Calu3 (cell line): ENCODE measurements at places on chromosomes 2 and 18. TPM values are rescaled to one million over a fixed set of nuclear protein-coding genes. Genes with fewer than 3 reads are reported as not detected.

- H3K27me3 ChIP-seq = no peaks in the 10 kb centered on the region
- no peak overlapping the region for H3K4me3 ChIP-seq
- no peaks in the 10 kb centered on the region for H3K4me1 ChIP-seq
These were observed 27.2 kb upstream of the SATB2 start for GRCh38 chr2:199484927-199485326.

- peaks cover 12% of the 10 kb centered on the region for H3K4me1 ChIP-seq
- no peak for DNase-seq
- peaks cover 5% of the 10 kb centered on the region for H3K36me3 ChIP-seq
- H3K27ac ChIP-seq = no peak overlapping the region
- no peak overlapping the region for H3K4me3 ChIP-seq
These were observed 32.3 kb downstream of the TMEM18 start for GRCh38 chr2:644871-645270.

VSNL1 gene
- total RNA-seq = not detected in 2 replicates

- H3K36me3 ChIP-seq = peaks cover 12% of the 10 kb centered on the region
- H3K27ac ChIP-seq = no peak overlapping the region
These were observed 2.8 kb downstream of the CCDC68 start for GRCh38 chr18:54956506-54956905.

DNA sequence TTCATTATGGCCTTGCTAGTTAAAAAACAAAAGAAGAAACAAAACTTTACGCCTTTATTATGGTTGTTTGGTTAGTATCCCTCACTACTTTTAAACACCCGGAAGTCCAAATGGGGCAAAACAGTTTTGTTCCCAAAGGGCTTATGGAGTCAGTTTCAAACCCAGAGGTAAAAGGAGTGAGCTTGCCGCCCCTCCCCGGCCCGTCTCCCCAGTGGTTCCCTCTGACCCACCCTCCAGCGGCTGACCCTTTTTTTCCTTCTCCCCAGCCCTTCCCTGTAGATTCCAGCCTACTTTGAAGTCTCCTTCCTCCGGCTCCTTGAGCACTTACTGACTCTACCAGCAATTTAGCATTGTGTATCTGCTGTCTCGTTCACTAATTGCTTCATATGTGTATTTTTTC lies 209.2 kb downstream of the ICOS start:
- H3K4me1 ChIP-seq = no peaks in the 10 kb centered on the region
- peaks cover 8% of the 10 kb centered on the region for H3K36me3 ChIP-seq
- H3K27ac ChIP-seq = peak overlapping the region; percentile 68
- peak; percentile 14 for DNase-seq
- H3K4me3 ChIP-seq = peak overlapping the region; percentile 65

- H3K4me1 ChIP-seq = no peaks in the 10 kb centered on the region
- no peak overlapping the region for H3K27ac ChIP-seq
- H3K4me3 ChIP-seq = no peak overlapping the region
- no peaks in the 10 kb centered on the region for H3K36me3 ChIP-seq
These were observed 678.9 kb upstream of the CELF4 start for GRCh38 chr18:38244480-38244879.

GRCh38 chr2:71609958-71610357 lies 156.6 kb downstream of the DYSF start:
- H3K4me3 ChIP-seq = no peak overlapping the region
- no peaks in the 10 kb centered on the region for H3K4me1 ChIP-seq
- DNase-seq = no peak
- peaks cover 64% of the 10 kb centered on the region for H3K27me3 ChIP-seq
- H3K27ac ChIP-seq = no peak overlapping the region

ORC2 gene
- total RNA-seq = 38.8 and 49.6 TPM in 2 replicates

LINC00305 gene
- not detected in 2 replicates for total RNA-seq

TEX44 gene
- total RNA-seq = not detected in 2 replicates

GRCh38 chr18:711310-711656 lies 1.1 kb downstream of the ENOSF1 start:
- H3K4me3 ChIP-seq = peak overlapping the region; percentile 68
- H3K36me3 ChIP-seq = peaks cover 36% of the 10 kb centered on the region
- peaks cover 13% of the 10 kb centered on the region for H3K4me1 ChIP-seq

DNA sequence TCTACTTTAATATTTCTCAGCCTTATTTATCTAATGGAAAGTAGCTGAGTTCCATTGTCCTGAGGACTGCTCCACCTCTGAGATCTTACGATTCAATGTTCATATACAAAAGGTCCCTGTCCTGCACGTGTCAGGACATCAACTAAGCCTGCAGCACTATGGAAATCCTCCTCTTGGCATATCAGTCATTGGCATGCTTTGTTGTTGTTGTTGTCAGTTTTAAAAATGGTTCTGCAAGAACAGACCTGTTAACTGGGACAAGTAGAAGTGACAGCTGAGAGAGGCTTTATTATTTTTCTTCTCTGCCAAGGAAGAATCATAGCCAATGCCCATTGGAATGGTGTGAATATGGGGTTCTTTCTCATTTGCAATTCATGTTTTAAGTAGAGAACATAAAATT lies 450.1 kb upstream of the PKDCC start:
- no peak overlapping the region for H3K27ac ChIP-seq
- H3K4me3 ChIP-seq = no peak overlapping the region
- H3K36me3 ChIP-seq = no peaks in the 10 kb centered on the region

MC4R gene
- total RNA-seq = not detected in 2 replicates

GRCh38 chr2:190979906-190980629 lies 33.9 kb downstream of the STAT1 start:
- no peak overlapping the region for H3K4me3 ChIP-seq
- H3K4me1 ChIP-seq = no peaks in the 10 kb centered on the region
- no peak overlapping the region for H3K27ac ChIP-seq
- peaks cover 62% of the 10 kb centered on the region for H3K36me3 ChIP-seq
- H3K27me3 ChIP-seq = no peaks in the 10 kb centered on the region
- no peak for DNase-seq

DNA sequence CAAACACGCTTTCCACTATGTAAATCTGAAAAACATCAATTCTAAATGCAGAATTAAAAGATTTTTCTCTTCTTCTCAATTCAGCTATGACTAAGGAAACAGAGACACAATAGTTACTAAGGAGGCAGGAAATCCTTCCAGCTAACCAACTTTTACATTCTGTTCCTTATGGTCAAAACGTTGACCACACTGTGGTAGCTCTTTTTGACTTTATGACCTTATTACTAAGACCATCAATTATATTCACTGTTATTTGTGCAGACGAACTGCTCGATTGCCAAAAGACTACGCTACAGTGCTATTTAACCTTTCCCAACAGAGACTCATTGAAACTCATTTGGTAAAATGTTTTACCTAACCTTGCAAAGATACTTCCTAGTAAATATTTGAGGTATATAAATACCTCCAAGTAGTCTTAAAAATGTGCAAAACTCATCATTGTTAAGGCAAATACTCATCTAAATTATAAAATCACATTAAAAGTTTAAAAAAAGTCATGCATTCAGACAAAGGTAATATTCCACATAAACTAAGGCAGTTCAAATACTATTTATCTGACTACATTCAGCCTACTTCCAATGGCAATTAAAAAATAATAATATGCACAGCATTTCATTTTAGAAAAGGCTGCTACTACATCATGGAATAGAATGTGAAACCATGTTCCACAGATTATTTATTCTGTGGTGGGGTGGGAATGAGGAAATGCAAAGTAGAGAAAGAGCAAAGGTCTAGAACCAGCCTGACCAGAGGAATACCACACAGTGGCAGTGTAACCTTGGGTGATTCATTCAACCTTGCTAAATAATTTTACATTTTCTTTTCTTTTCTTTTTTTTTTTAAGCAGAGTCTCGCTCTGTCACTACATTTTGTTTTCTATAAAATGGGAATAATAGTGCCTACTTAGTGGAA lies 139.9 kb downstream of the THADA start:
- H3K27me3 ChIP-seq = no peaks in the 10 kb centered on the region
- H3K4me1 ChIP-seq = peaks cover 67% of the 10 kb centered on the region
- peak overlapping the region; percentile 35 for H3K4me3 ChIP-seq
- peak overlapping the region; percentile 35 for H3K27ac ChIP-seq
- peak; percentile 47 for DNase-seq
- peaks cover 14% of the 10 kb centered on the region for H3K36me3 ChIP-seq

DNA sequence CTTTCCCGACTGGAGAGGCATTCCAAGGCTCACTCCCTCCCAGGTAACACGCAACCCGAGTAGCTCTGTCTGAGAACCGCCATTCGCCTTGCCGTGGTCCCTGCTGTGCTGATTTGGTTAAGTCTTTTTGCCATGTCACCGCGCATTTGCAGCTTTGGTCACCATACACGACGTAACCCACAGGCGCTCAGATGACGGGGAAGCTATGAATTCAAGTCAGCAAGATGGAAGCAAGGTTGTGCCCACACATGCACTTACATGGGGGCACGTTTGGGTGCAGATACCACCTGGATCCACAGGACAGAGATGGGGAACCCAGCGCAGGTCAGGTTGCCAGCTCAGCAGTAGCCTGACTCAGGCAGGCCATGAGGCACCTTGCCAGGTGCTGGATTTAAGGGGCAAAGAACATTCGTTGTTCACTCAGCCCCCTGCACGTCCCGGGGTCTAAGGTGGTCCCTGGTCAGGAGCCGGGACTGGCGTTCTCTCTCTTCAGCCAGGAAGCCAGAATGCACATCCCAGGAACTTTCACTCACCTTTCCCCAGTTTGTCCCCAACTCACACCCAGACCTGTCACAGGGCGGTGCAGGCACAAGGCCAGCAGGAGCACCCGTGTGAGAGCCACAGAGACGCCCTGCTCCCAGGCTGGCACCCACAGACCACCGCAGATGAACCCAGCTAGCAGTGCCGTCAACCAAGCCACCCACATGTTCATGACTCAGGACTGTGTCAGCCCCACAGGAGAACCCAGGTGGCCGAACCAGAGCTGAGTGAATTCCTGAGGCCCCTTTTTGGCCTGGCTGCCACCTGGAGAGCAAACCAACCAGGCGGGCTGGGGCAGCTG lies 19.9 kb downstream of the SNED1 start:
- no peak overlapping the region for H3K4me3 ChIP-seq
- H3K36me3 ChIP-seq = no peaks in the 10 kb centered on the region
- peaks cover 24% of the 10 kb centered on the region for H3K27me3 ChIP-seq

GRCh38 chr2:69013142-69013839 lies at the start of gene ANTXR1:
Gene ANTXR1 (plus strand): TSS chr2:69013179. CDS start chr2:69013500, 321 bp downstream.
- H3K36me3 ChIP-seq = peaks cover 11% of the 10 kb centered on the region
- H3K27me3 ChIP-seq = peaks cover 90% of the 10 kb centered on the region
- no peak within 1 kb of the TSS for H3K27ac ChIP-seq
- peaks cover 10% of the 10 kb centered on the region for H3K4me1 ChIP-seq

DNA sequence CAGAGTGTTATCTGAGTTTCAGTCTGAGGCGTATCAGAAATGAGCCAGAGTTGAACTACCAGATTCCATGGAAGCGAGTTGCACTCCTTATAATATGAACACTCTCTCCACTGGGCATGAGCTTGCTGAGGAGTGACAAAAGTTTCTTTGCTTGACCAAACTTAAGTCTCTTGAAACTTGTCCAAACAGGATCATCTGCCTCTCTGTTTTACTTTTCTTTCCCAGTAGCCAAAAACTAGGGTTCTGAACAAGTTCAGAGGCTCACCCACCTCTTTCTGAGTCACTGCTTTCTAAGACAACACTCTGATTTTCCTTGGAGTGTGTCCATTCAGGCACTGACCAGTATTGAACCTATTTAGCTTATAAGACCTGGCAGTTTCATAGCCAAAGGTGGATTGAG lies 233.2 kb upstream of the TCF4 start:
- DNase-seq = no peak
- H3K4me1 ChIP-seq = peaks cover 13% of the 10 kb centered on the region
- H3K27ac ChIP-seq = no peak overlapping the region
- H3K27me3 ChIP-seq = no peaks in the 10 kb centered on the region
- no peaks in the 10 kb centered on the region for H3K36me3 ChIP-seq

GRCh38 chr2:42969231-42970150 lies 177.1 kb upstream of the HAAO start:
- no peak for DNase-seq
- H3K27ac ChIP-seq = no peak overlapping the region
- no peaks in the 10 kb centered on the region for H3K27me3 ChIP-seq

DNA sequence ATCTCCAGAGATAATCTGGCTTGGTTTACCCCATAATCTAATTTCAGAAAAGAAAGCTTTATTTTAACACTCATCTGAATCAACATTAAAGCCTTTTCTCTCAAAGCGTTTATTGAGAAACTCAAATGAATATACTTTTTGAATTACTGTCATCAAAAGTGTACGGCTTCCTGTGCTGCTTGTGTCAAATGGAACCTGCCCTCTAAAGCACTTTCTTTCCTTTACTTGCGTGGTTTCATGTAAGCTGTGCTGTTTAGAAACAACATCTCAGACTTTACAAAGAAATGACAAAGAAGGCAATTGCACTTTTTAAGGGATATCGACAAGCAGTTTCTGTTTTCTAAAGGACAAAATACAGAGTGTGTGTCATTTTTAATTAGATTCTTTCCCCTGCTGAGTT lies 35.1 kb downstream of the CYBRD1 start:
- no peak overlapping the region for H3K27ac ChIP-seq
- no peaks in the 10 kb centered on the region for H3K4me1 ChIP-seq
- H3K36me3 ChIP-seq = no peaks in the 10 kb centered on the region
- DNase-seq = no peak
- peaks cover 5% of the 10 kb centered on the region for H3K27me3 ChIP-seq

GRCh38 chr2:29644949-29645348 lies 276.4 kb downstream of the ALK start:
- H3K27me3 ChIP-seq = peaks cover 76% of the 10 kb centered on the region
- H3K27ac ChIP-seq = no peak overlapping the region
- H3K36me3 ChIP-seq = no peaks in the 10 kb centered on the region
- DNase-seq = no peak
- no peak overlapping the region for H3K4me3 ChIP-seq
- no peaks in the 10 kb centered on the region for H3K4me1 ChIP-seq

PTPRN gene
- not detected in 2 replicates for total RNA-seq

DNA sequence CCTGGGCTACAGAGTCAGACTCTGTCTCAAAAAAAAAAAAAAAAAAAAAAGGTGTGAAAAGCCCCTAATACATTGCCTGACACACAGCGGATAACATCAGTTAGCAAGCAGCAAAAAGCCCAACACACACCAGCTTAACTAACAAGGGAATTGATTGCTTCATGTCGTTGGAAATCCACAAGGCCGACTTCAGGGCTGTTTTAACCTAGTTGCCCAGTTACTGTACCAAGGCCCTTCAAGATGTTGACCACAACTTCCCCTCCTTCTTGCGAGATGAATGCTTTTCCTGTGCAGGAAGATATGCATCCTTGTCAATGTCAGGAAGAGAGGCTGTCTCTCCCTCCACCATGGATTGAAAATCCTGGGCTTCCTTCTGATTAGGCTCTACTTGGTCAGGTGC lies 202.9 kb downstream of the MIB1 start:
- H3K36me3 ChIP-seq = no peaks in the 10 kb centered on the region
- no peak overlapping the region for H3K27ac ChIP-seq
- no peak for DNase-seq
- no peaks in the 10 kb centered on the region for H3K4me1 ChIP-seq
- no peak overlapping the region for H3K4me3 ChIP-seq

- peaks cover 58% of the 10 kb centered on the region for H3K27me3 ChIP-seq
- no peak overlapping the region for H3K4me3 ChIP-seq
- DNase-seq = no peak
- H3K27ac ChIP-seq = no peak overlapping the region
- peaks cover 9% of the 10 kb centered on the region for H3K4me1 ChIP-seq
These were observed 35.9 kb downstream of the KCNF1 start for GRCh38 chr2:10947446-10948187.

DNA sequence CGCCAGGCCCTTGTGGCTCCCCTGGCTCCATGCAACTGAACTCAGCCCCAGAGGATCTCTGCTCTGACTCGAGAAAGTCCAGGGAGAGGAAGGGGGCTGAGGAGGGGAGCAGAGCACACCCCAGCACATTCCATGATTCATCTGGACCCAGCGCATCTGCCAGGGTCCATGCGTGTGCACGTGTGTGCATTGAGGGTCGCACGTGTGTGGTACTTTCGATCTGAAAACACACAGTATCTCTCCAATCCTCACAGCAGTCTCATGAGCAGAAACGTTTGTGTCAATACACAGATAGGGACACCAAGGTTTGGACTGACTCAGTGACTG lies 146.4 kb upstream of the ID2 start:
- no peaks in the 10 kb centered on the region for H3K27me3 ChIP-seq
- H3K27ac ChIP-seq = no peak overlapping the region
